A673 (cell line): ENCODE measurements at places on chromosomes 16 and 17.

DNA sequence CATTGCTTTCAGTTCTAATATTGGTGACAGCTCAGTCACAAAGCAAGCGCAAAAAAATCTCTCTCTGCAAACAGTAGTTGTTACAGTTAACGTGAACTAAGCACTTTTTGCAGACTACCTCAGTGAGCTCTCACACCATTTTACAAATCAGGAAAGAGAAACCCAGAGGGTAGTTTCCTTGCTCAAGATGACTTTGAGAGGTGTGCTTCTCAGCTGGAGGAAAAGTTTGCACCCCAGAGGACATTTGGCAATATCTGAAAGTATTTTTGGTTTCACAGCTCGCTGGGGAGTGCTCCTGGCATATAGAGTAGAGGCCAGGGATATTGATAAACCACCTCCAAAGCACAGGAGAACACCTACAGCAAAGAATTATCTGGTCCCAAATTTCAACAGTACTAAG is 741.1 kb upstream of the EEF2KMT start:
- DNase-seq: no peak

GRCh38 chr16:47829850-47830600 is 325.8 kb downstream of the ABCC12 start:
- DNase-seq: no peak

- DNase-seq: no peak
Measured at GRCh38 chr16:4696172-4696904, 3.0 kb downstream of the NUDT16L1 start.

DNA sequence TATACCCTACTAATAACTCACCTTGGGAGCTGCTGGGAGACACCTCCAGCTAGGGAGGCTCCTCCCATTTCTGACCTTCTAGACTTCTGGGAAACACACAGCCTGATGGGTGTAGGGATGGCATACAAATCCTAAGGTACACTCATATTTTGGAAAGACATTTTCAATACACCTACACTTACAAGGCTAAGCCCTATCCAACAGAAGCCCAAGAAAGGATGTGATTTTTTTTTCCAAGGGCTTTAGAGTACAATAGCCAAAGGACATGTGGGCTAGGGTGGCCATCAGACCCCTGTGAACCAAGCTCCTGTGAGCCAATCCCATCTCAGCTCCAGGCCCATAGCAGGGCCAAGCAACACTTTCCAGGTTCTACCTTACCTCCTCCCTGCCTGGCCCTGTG is 143.9 kb downstream of the AATF start:
- no peak for DNase-seq

- no peak for DNase-seq
Measured at GRCh38 chr17:39597372-39598046, 10.2 kb downstream of the NEUROD2 start.

DNA sequence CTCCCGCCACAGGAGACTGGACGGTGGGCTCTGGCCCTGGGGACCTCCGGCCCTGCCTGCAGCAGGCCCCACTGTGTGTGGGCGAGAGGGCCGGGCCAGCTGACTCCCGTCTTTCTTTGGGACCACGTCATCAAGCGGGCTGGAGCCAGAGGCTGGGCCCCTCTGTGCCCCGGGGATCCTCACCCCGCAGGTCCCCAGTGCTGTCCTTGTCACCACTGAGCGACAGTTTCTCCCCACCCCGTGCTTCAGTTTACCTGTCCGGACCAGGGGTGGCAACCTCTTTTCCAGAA is 181.9 kb upstream of the ZNF469 start:
- DNase-seq: no peak

DNA sequence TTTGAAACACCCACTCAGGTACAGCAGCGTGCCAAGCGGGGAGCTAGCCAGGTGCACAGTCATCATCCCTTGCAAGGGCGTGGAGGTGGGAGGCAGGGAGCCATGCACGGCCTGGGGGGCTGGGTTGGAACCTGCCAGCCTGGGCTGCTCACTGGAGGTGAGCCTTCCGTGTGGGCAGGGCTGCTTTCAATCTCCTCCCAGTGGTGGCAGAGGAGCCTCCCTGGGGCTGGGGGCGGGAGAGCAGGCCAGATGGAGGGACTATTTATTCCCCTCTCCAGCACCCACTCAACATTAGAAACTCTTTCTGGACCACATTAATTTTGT is 90.3 kb downstream of the KATNIP start:
- DNase-seq: no peak

DNA sequence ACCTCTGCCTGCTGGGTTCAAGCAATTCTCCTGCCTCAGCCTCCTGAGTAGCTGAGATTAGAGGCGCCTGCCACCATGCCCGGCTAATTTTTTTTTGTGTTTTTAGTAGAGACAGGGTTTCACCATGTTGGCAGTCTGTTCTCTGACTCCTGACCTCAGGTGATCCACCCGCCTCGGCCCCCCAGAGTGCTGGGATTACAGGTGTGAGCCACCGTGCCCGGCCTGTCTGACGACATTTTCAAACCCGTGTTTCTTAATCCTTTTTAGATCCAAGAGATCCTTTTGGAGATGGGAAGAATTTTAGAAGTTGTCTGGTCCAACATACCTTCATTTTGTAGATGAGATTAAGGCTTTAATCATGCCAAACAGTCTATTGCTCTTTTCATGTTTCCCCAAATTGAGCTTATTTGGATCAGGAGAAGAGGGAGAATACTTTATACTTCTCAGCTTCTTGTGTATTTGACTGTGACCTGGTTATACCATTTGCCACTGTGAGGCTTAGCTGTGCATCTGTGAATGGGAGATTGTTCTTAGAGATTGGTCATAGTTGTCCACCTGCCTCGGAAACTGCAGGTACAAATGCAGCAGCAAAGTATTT is 25.8 kb downstream of the USP10 start:
- DNase-seq: no peak

- no peak for DNase-seq
Measured at GRCh38 chr17:28475151-28475900, 1.9 kb downstream of the SLC13A2 start.

GRCh38 chr16:26542198-26542597 is 524.5 kb upstream of the C16orf82 start:
- no peak for DNase-seq

DNA sequence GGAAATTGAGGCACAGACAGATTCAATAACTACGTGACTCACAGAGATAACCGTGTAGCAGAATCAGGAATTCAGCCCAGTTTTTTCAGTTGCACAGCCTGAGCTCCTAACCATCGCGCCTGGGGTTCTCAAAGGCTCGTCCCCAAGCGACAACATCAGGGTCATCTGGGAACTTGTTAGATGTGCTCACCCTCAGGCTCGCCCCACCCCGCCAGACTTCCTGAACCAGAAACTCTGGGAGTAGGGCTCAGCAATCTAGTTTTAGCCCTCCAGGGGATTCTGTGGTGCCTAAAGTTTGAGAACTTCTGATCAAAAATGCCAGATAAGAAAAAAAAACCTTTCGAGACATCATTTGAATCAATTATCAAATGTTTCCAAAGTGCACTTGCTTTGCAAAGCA is 559.8 kb downstream of the WWOX start:
- no peak for DNase-seq

DNA sequence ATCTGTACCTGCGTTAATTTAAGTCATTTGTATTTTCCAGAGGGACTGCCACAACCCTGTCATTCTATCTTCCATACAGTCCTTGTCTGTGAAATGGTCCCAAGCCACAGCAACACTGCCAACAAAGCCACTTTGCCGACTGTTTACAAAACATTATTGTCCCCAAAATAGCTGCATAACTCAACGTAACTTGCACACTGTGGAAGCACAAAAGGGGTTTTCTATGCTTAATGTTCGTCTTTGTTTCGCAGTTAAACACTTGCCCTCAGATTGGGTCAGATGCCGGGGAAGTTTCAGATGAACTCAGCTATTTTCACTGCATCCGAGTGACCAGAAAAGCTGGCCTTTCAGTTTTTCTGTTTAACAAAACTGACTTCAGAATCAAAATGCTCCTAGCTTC is 4.6 kb downstream of the SEC14L5 start:
- DNase-seq: no peak

GRCh38 chr16:57821149-57821971 is 19.1 kb upstream of the KIFC3 start:
- no peak for DNase-seq

- DNase-seq: peak; percentile 79
Measured at GRCh38 chr16:57899771-57900661, 70.9 kb downstream of the CNGB1 start.

DNA sequence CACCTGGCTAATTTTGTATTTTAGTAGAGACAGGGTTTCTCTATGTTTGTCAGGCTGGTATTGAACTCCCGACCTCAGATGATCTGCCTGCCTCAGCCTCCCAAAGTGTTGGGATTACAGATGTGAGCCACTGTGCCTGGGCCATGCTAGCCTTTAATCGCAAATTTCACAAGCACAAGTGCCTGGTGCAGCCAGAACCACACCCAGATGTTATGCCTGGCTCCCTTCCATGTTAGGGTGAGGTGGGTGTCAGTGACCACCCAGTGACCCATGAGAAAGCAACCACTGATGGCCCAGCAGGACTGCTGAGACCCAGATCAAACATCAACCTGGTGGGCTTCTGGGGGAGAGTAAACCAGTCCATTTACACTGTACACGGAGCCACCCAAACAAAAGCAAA is 241.9 kb downstream of the CDH11 start:
- no peak for DNase-seq

GRCh38 chr17:64209356-64209941 is 53.6 kb downstream of the TEX2 start:
- no peak for DNase-seq

DNA sequence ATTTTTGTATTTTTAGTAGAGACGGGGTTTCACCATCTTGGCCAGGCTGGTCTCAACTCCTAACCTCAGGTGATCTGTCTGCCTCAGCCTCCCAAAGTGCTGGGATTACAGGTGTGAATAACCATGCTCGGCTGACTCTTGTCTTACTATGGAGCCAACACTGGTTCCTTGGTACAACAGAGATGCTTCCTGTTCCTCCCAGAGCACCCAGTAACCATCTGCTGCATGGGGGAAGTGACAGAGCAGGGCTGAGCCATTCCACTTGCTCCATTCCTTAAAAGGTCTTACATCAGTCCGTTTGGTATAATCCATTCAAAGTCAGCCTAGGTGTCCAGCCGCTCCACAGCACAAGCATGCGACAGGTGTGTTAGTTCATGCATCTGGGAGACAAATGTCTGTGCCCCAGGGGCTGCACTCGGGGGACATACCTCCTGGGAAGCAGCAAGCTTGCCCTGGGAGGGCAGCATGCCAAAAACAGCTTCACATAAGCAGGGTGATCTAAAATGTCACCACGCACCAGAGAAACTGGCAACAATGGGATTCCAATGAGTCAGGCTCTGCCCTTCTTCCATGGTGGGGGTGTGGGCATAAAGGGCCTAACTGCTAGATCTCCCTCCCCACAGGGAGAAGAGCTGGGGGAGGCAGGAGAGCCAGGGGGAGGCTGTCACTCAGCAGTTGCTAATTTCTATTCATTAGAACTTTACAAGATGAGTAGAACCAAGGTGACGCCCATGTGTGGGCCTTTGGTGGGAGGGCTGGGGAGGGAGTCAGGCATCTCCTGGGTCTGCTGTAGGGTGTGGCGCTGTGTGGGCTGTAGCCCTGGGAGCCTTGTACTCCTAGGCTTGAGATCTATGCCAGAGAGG is 35.5 kb downstream of the PIPOX start:
- peak; percentile 85 for DNase-seq

DNA sequence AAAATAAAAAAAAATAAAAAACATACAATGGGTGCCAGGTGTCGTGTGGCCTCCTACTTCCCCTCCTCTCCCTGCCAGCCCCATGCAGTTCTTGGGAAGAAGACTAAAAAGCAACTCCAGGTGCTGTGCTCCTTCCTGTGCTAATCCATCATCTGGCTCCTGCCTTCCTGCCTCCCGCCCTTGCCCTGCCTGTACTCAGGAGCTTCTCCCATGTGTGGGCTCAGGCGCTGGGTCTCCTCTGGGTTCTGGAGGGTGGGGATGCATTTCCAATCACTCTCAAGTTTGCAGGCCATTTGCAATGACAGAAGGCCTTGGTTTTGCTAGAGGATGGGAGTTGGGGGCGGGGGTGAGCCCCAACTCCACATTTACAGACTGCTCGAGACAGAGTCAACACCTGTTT is 122.9 kb downstream of the SDK2 start:
- no peak for DNase-seq

DNA sequence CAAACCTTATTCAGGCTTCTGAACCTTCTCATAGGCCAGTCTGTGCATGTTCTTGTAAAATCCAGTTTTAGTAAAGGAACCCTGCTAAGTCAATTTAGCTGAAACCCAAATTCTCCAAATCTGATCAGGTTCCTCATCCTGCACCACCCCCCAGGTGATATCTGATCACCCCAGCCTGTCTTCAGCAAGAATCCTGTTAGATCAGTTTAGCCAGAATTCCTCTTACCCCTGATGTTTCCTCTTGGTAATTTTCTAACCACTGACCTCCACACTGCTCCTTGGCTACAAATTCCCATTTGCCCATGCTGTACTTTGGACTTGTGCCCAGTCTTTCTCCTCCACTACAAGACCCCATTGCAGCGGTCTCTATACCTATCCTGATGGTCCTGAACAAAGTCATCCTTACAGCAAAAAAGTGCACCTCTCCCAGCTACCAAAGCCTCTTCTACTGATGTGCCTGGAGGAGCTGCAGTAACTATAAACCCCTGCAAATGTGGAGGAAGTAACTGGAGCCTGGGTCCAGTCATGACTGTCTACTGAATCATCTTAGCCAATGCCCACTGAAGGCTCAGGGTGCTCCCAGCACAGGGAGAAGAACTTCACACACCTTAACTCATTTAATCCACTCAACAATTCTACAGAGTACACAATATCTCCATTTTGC is 23.8 kb downstream of the TEX14 start:
- DNase-seq: no peak

- DNase-seq: peak; percentile 23
Measured at GRCh38 chr17:45984368-45984767, 14.7 kb upstream of the STH start.

- no peak for DNase-seq
Measured at GRCh38 chr16:87072101-87072500, 245.1 kb downstream of the C16orf95 start.

DNA sequence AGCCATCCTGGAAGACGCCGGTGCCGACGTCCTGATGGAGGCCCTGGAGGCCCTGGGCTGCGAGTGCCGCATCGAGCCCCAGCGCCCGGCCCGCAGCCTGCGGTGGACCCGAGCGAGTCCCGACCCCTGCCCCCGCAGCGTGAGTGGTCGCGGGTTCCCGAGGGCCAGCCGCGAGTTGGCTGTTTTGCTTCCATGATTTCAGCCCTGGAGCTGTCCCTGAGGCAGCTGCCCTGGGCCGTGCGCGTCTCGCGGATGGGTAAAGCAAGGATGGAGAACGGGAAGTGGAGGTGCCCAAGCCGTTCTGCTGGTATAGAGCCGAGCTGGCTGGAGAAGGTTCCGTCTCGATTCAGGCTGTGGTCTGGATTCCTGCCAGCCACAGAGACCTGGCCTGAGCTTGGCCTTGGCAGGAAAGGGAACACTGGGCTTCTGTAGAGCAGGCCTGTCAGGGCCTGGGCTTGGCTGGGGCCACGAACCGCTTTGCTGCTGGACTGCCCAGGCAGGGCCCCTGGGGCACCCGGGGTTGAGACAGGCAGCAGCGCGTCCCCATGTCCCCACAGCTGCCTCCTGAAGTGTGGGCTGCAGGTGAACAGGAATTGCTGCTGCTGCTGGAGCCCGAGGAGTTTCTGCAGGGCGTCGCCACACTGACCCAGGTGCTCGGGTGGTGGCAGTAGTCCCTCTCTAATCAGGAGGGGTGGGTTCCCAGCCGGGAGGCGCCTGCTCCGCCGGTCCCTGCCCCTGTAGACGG is 941 bp upstream of the MRPS34 start:
- no peak for DNase-seq

GRCh38 chr17:53907435-53907834 is 84.7 kb downstream of the KIF2B start:
- no peak for DNase-seq

GRCh38 chr17:76901542-76902197 is 33.5 kb downstream of the MGAT5B start:
- peak; percentile 19 for DNase-seq
